ENCODE measurements at places on chromosomes 11 and 22.

GRCh38 chr11:65718531-65718930 lies 2.1 kb downstream of the RNASEH2C start:
- no peak for DNase-seq

- no peak for DNase-seq
These were observed 181.8 kb downstream of the BARX2 start for GRCh38 chr11:129557421-129557820.

DNA sequence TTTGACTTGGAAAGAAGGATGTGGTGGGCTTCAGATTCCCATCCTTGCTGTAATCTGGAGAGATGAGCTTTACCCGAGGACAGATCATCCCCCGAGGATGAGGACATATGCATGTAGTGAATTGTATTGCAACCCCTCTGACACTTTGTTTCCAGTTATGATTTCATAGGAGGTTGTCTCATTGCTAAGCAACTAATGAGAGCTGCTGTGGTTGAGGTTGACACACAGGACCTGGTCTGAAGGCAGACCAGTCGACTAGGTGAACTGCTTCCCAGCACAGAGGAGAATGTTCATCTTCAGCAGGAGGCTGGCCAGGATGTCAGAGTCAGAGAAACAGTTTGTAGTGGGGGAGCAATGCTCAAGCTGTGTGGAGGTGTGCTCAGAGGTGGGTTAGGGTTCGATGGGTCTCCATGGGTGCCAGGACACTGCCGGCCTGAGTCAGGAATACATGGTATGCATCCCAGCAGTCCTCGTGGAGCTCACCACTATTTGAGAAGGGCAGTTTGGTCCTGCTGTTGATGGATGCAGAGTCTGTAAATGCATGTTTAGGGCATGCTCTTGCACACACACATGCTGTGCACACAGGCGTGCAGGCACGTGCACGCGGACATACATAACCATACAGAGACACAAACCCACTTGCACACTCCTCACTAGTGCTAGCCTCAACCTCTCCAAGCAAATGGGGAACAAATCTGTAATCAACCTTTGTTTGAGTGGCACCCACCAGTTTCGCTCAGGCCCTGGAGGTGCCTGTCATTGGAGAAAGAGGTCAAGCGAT lies 153.7 kb downstream of the TBC1D22A start:
- DNase-seq = no peak

- DNase-seq = peak; percentile 41
These were observed 15.8 kb downstream of the TMEM258 start for GRCh38 chr11:61776561-61777075.

DNA sequence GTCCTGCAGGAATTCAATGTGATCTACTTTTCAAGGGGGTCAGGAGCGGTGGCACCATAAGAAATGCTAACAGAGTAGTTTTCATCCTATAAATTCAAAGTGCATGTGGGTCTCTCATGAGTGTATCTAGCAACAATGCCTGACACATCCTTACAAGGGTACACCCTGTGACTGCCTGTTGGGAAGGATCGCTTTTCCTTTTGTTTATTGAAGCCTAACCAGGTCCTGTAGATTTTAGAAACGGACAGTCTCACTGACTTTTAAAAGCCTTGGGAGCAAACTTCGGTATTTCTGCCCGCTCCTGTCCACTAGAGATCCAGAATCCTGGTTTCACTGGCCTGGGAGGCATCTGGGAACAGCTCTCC lies 102.4 kb downstream of the MICAL2 start:
- no peak for DNase-seq

DNA sequence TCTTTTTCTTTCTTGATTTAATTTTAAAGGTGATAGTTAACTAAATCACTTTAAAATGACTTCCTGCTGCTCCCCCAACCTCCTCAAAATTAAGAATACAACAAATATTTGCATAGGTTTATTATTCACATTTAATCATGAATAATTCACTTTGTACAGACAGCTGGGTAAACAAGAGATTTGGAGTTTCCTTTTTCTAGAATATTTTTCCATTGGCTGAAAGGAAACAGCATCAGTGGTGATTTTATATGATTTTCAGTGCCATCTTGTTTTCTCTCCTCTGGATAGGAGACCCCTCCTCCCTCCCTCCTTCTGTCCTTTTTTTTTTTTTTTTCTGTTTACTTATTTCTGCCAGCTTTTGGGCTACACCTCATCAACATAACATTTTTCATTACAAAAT lies 60.5 kb downstream of the LIF start:
- DNase-seq = no peak

DNA sequence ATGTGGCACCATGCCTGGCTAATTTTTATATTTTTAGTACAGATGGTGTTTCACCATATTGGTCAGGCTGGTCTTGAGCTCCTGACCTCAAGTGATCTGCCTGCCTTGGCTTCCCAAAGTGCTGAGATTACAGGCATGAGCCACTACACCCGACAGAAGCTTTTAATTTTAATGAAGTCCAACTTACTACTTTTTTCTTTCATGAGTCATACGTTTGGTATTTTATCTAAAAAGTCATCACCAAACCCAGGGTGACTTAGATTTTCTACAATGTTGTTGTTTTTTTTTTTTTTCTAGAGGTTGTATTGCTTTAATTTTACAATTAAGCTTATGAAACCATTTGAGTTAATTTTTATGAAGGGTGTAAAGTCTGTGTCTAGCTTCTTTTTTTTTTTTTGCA lies 34.9 kb downstream of the JRKL start:
- no peak for DNase-seq

GRCh38 chr11:73019449-73019848 lies 122.7 kb downstream of the FCHSD2 start:
- no peak for DNase-seq

DNA sequence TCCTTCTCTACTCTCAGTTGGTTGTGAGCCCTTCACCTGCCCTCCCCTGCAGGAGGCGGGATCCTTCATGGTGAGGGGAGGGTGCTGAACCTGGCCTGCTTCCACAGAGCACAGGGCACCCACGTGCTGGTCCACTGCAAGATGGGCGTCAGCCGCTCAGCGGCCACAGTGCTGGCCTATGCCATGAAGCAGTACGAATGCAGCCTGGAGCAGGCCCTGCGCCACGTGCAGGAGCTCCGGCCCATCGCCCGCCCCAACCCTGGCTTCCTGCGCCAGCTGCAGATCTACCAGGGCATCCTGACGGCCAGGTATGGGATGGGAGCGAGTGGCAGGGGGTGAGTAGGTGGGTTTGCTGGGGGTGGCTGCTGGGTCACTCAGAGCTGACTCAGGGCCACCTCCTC lies 6.3 kb downstream of the SSH3 start:
- DNase-seq = no peak

DNA sequence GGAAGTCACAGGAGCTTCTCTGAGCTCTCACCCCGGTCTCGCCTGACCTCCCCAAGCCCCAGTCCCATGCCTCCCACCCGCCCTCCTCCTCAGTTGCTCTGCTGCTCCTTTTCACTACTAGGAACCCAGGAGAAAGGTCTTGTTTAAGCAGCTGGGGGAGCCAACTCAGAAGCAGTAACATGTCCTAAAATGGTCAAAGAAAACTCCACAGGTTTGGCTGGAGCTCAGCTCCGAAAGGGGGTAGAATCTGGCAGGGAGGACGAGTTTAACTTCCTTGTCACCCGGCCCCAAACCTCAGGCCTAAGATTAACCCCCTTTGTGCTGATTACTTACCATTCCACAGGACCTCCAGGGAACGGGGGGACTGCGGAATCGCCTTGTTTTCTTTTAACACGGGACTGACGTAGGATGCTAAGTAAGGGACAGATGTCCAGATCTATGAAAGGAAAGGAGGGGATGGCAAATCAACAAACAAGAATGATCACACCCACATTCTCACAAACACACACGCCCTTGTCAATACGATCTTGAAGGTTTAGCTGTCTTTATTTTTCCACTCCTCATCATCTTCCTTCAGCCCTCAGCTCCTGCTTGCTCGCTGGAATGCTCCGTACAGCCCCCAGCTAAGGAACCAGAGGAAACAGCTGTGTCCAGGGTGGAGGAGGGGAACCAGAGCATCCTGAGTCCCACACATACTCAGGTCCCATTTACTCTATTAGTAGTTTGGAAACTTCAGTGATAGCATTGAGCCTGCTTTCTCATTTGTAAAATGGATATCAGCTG lies 13.5 kb downstream of the PCSK7 start:
- DNase-seq = no peak

- DNase-seq = no peak
These were observed 636 bp downstream of the KCNQ1OT1 start for GRCh38 chr11:2699185-2699530.

- peak; percentile 18 for DNase-seq
These were observed 21.7 kb downstream of the TMPRSS13 start for GRCh38 chr11:117907276-117908108.

DNA sequence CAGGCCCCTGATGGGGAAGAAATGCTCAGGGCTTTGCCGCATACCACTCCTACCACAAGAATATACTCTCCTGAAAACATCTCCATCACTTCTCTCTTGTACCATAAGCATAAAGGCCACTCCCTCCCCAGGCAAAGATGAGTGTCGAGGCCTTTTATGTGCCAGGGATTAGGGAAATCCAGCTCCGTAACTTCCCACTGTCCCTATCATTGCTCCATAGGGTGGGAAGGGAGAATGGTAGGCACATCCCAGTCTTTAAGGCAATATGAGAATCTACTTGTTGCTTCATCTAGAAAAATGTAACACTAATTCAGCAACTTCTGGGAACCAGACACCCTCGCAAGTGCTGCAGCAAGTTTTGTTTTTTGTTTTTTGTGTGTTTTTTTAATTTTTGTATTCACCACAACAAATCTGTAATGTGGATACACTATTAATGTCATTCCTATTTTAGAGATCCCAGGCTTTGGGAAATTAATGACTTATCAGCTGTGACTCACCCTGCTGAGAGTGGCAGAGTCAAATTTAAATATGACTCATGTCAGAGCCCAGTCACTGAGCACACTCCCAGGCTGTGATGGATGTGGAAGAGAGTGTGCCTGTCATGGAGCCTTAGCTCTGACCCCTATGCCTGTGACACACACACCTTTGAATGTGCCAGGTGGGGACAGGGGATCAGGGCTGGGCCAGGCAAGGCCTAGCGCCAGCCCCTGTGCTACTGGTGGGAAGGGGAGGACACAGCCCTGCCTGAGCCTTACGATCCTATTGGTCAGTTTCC lies 23.4 kb downstream of the PANX1 start:
- no peak for DNase-seq

DNA sequence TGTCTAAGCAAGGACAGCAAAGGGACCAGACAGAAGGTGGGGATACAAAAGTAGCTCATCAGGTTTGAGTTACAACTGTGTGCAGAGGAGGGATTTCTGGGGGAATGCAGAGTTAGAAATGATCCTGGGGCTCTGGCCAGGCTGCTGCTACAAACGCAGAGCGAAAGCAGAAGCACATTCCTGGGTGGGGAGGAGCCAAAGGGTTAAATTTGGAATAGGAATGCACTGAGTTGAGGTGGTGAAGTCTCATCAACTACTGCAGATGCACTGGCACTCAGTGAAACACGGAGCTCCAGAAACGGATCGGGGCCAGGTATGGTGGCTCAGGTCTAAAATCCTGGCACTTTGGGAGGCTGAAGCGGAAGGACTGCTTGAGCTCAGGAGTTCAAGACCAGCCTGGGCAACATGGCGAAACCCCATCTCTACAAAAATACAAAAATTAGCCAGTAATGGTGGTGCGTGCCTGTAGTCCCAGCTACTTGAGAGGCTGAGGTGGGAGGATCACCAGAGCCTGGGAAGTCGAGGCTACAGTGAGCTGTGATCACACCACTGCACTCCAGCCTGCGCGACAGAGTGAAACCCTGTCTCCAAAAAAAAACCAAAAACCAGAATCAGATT lies 3.2 kb downstream of the CHKA start:
- DNase-seq = no peak

DNA sequence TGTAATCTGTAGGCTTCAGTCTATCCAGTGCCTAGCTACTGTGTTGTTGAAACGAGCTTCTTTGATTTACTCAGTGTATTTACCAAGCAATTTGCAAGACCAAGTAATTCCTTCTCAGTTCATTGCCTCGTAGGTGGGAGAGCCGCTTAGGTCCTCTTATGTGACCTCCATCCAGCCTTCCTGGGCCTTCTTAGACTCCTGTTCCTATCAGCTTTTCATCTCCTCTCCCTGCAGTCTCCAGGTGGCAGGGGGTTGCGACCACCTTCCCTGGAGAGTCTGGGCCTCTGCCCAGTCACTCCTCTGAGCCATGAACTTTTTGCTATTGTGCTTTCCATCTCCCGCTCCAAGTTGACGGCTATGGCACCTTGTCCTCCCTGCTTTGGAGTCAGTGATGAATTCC lies 251.8 kb downstream of the KIRREL3 start:
- no peak for DNase-seq

GRCh38 chr11:44775366-44775984 lies 48.7 kb downstream of the TSPAN18 start:
- DNase-seq = peak; percentile 52

DNA sequence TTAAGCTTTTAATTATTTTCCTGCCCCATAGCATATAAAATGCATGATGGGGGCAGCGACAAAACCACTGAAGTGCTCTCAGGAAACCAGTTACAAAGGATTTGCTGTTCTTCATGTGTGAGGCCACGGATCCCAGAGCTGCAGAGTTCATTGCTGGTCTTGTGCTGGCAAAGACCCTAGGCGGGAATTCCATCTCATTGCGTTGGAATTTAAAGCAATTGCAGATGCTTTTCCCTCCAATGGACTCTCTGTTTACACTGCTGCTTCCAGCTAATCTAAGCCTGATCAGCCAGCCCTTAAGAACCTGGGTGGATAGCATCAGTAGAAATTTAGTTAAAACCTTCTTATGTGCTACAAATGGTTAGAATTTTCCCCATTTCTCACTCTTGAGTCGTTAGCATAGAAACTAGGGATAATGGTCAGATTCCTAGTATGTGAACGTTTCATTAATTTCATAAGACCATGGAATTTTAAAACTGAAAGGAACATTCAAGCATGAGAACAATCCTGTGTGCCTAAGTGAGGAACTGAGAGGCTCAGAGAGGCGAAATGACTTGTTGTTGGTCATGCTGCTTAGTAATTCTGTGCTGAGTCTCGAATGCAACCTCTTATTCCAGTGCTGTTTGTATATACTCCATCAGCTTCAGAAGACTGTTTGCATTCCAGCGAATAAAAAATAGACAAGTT lies 36.1 kb upstream of the ADSL start:
- DNase-seq = no peak

GRCh38 chr11:86574493-86575207 lies 97.8 kb downstream of the ME3 start:
- no peak for DNase-seq

- DNase-seq = peak; percentile 89
These were observed at the start of gene SSRP1 for GRCh38 chr11:57335343-57336110. TSS of gene SSRP1 (minus strand) at chr11:57335892. CDS start at chr11:57335121, 771 bp downstream.

GRCh38 chr11:124861670-124862069 lies 3.6 kb upstream of the ROBO3 start:
- no peak for DNase-seq

DNA sequence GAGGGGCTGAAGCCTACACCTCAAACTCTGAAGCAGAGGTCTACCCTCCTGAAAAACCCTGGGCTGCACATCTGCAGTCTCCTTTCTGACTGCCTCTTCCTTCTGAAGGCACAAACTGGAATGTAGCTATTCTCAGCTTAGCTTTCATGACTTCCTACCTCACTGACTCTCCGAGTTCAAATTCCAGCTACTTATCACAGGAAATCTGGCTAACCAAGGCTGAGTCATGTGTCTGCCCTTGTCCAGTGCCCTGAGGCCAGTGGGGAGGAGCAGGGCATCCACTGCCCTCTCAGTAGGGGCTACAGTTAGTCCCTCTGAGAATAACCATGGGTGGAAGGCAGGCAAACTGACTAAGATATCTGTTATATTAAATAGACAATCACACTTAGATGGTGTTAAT lies 29.2 kb downstream of the PDGFD start:
- no peak for DNase-seq

GRCh38 chr22:45626198-45626651 lies 45.4 kb upstream of the ATXN10 start:
- no peak for DNase-seq

GRCh38 chr11:65310215-65310614 lies 4.5 kb upstream of the CDC42EP2 start:
- DNase-seq = no peak

GRCh38 chr11:85811624-85812023 lies 683 bp upstream of the SYTL2 start:
- no peak for DNase-seq
